A549 treated with ZK216348 at 1 μM for 4 hours (cell line): ENCODE measurements at places on chromosomes 1 and 21. TPM values are rescaled to one million over a fixed set of nuclear protein-coding genes. Genes with fewer than 3 reads are reported as not detected.

The PLA2G4A gene
- total RNA-seq: 8.3 to 11.9 TPM (median 10.3 TPM) in 5 replicates

The KRTAP10-3 gene
- total RNA-seq: not detected in 5 replicates

The ACTN2 gene
- not detected in 5 replicates for total RNA-seq

The PDZK1IP1 gene
- 5.8 to 11.2 TPM (median 6.8 TPM) in 5 replicates for total RNA-seq

The IFNLR1 gene
- total RNA-seq: 0.71 to 1.5 TPM (median 1.2 TPM) in 5 replicates

The TNFSF18 gene
- not detected in 5 replicates for total RNA-seq

The VWA5B1 gene
- total RNA-seq: not detected in 5 replicates

The METTL25B gene
- 21.6 to 28.4 TPM (median 25.2 TPM) in 5 replicates for total RNA-seq

The SLC9C2 gene
- total RNA-seq: not detected in 5 replicates
